Putamen (tissue), 1 donor: ENCODE measurements at places on chromosomes 12 and 14.
A peak's percentile ranks its signal among the peaks of the same experiment; 100 is the strongest.

- DNase-seq: no peak
Measured at GRCh38 chr12:31594681-31595080, 3.7 kb upstream of the DENND5B start.

GRCh38 chr12:19904819-19905218, 463.5 kb upstream of the PDE3A start:
- DNase-seq: no peak

- no peak for DNase-seq
Measured at GRCh38 chr12:92278378-92278828, 132.8 kb upstream of the BTG1 start.

- peak; percentile 71 for DNase-seq
Measured at GRCh38 chr12:45543887-45544286, 185.6 kb upstream of the ARID2 start.

GRCh38 chr14:21385188-21385904, 1.5 kb upstream of the SUPT16H start:
- DNase-seq: no peak

DNA sequence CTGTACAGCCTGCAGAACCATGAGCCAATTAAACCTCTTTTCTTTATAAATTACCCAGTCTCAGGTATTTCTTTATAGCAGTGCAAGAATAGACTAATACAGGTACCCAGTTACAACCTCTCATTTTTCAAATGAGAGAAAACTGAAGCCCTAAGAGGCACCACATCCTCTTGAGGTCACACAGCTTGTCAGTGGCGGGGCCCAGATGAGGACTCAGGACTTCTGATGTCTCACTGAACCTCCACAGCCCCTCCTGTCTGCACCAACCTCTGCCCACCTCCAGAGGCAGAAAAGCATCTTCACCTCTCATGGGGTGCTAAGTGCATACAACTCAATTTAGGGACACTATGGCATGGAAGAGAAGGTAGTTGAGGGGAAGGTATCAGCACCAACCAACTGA, 120.7 kb downstream of the CRACR2A start:
- no peak for DNase-seq

GRCh38 chr14:101626331-101626730, 65.0 kb downstream of the DIO3 start:
- DNase-seq: no peak

- DNase-seq: no peak
Measured at GRCh38 chr12:2682296-2683251, 112.2 kb upstream of the FKBP4 start.

DNA sequence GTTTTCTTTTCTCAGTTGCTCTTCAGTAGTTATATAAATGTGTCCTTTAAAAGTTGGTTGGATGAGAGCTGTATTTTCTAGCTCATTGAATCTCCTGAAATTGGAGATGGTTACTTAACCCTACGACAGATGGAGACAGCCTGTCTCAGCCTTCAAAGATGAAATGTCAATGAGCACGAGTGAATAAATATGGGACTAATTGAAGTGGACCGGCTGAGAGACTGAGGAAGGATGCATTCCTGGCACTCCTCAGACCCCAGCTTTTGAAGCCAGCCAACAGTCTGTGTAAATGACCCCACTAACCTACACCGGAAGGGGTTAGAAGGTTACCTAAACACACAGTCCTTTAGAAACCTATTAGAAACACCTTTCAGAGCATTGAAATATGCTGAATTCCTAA, 46.6 kb downstream of the PDZRN4 start:
- DNase-seq: no peak

DNA sequence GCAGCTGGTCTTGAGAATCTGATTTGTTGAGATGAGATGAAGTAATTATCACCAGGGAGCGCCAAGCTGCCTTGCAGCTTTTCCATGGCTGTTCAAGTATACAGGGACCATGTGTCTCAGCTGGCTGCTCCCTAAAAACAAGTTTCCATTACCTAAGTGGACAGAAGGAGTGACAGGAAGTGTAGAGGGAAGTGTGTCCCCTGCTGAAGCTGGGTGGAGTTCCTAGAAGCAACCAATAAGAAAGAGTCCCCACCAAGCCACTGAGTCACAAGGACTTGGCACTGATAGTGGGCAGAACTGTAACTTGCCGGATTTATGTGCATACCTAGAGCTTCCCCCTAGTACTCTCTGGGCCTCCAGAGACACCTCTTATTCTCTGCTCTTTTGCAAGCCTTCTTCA, 1.5 kb upstream of the GPX2 start:
- no peak for DNase-seq

- no peak for DNase-seq
Measured at GRCh38 chr14:21263284-21264024, 5.8 kb downstream of the HNRNPC start.
